Esophagus mucosa (tissue), 1 donor: ENCODE measurements at places on chromosomes 1 and 21. TPM values are rescaled to one million over a fixed set of nuclear protein-coding genes. Genes with fewer than 3 reads are reported as not detected.

DNA sequence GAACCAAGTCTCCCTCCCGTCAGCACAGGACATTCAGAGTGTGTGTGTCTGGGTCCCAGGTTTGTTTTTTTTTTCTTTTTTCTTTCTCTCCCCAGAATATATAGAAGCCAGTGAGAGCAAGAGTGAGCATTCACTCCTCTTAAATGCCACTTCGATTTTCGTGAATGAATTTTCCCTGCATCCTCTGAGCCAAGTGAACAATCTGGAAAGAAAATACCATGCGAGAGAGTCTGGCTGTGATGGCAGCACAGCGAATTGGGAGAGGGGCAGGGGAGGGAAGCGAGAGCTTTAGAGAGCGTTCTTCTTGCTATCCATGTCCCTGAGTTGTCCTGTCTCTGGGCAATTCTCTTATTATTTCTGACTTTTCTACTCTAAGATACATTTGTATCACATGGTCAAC, 76.0 kb upstream of the RAB3GAP2 start:
- ATAC-seq, result no peak

DNA sequence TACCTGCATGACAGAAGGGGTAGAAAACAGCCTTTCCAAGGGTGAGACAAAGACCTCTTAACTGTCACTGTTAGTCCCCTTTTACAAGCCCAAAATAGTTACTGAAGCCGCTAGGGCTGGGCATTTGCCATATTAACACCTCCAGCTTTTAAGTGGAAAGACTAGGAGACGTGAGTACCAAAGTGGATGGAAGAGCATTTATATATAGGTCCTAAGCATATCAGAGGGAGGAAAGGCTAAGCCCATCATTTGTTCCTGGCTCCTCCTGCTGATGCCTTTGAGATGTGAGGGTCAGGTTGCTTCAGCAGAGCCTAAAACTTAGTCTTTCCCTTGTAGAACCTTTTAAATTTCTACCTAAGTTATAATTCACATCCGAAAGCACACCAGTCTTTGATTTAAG, 25.7 kb upstream of the APOBEC4 start:
- ATAC-seq, result no peak

DNA sequence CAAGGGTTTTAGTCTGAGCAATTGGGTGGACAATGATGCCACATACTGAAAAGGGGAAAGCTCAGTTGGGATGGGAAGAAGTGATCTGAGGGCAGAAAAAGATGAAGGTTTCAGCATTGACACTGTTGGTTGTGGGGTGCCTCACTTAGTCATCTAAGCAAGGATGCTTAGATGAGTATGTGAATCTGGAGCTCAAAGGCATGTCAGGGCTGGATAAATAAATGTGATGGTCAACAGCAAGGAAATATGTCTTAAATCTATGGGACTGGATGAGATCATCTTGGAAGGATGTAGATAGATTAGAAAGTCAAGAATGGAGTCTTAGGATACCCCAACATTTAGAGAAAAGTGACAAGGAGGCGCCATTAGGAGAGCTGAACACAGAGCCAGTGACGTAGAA, 114.6 kb downstream of the ZBTB18 start:
- no peak for ATAC-seq

The RGS16 gene
- 1.3 TPM for total RNA-seq

The A3GALT2 gene
- not detected for total RNA-seq

The CNST gene
- total RNA-seq, result 13.5 TPM
